Activated CD8-positive, alpha-beta T cell treated with anti-CD3 and anti-CD28 coated beads for 36 hours (primary cell): ENCODE measurements at places on chromosomes 7 and 10. TPM values are rescaled to one million over a fixed set of nuclear protein-coding genes. Genes with fewer than 3 reads are reported as not detected.

Gene MPP7
- 14.3 TPM for total RNA-seq

Gene SLC26A5
- total RNA-seq: not detected

Gene OR6B1
- total RNA-seq: not detected

Gene AMZ1
- total RNA-seq: 0.14 TPM

Gene PTPRN2
- total RNA-seq: 0.49 TPM

Gene CDNF
- 1.5 TPM for total RNA-seq

Gene COL13A1
- not detected for total RNA-seq

Gene CHAT
- not detected for total RNA-seq

Gene AKR1D1
- not detected for total RNA-seq

Gene MICALL2
- 4.2 TPM for total RNA-seq

Gene COL1A2
- 0.47 TPM for total RNA-seq

Gene ITPRID1
- total RNA-seq: not detected

Gene SEMA4G
- total RNA-seq: 1.6 TPM

Gene SPDYE1
- total RNA-seq: not detected

Gene SMO
- 0.81 TPM for total RNA-seq
